ENCODE measurements at places on chromosomes 2 and 18. TPM values are rescaled to one million over a fixed set of nuclear protein-coding genes. Genes with fewer than 3 reads are reported as not detected.

MATN3 gene
- polyA plus RNA-seq, result 0.88 TPM

DSEL gene
- polyA plus RNA-seq, result 14.9 TPM

HOXD3 gene
- polyA plus RNA-seq, result 4.5 TPM

FER1L5 gene
- polyA plus RNA-seq, result 1.1 TPM

DSG4 gene
- not detected for polyA plus RNA-seq

CTIF gene
- 43.6 TPM for polyA plus RNA-seq

CERKL gene
- polyA plus RNA-seq, result 11.2 TPM

UGT1A8 gene
- polyA plus RNA-seq, result not detected

RAB27B gene
- 1.9 TPM for polyA plus RNA-seq

GRCh38 chr2:64141674-64142405, 2.4 kb downstream of the PELI1 start:
- DNase-seq, result peak; percentile 63

DNA sequence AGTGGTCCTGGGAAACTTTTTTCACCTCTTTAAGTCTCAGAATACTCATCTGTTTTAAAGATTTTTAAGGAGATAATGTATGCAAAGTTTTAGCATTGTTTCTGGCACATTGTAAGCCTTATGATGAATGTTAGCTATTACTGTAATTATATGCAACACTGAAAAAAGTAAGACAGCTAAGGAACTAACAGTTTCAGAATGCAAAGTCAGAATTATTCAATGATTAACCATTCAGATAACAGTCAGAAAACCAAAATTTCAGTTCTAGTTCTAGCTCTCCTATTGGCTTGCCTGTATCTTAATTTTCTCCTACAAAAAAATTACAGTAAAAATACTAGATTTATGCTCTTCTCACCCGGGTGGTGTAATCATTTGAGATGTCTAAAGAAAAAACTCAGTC, 101.1 kb downstream of the SLC4A10 start:
- DNase-seq, result no peak

- peak; percentile 32 for DNase-seq
Observed at GRCh38 chr2:164538240-164538866, 82.9 kb downstream of the GRB14 start.

DNA sequence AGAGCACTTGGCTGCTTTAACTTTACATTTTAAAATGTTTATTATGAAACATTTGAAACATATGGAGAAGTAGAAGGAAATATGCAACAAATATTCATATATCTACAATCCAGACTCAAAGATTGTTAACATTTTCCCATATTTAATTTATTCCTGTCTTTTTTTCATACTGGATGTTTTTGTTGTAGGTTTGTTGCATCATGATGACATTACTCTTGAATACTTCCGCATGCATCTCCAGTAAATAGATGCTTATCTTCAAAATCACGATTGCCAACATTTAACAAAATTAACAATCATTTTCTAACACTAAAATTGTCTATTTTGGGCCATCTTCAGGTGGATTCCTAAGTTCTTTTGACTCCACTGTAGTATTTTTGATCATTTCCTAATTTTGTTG, 21.1 kb upstream of the IL18RAP start:
- no peak for DNase-seq

DNA sequence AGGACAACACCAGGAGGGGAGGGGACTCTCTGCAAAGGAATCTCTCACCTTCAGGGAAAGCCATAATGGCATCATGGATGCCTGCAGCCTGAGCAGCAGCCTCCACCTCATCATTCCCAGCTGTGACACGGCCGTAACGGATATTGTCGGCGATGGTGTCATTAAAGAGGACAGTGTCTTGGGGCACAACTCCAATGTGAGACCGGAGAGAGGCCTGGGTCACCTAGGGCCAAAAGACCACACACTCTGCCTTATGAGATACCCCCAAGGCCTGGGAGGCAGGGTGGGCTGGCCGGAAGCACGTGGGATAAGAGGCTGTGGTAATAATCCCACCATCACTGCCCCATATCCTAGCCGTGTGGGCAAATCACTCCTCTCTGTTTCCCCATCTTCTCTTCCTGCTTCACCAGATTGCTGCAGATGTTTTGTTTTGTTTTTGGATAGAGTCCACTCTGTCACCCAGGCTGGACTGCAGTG, 4.3 kb downstream of the ZFAND2B start:
- DNase-seq, result no peak

DNA sequence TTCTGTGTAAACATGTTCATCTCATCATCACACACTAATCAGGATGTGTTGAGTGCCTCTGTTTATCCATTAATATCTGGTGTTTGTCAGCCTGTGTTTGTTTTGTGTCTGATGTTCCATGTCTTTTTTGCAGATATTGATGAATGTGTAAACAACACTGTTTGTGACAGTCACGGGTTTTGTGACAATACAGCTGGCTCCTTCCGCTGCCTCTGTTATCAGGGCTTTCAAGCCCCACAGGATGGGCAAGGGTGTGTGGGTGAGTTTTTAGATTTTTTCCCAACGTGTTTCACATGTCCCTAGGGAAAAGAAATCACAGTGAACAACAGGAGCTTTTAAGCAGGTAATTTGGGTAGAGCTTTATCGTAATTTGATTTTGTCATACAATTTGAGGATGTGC, 133.7 kb upstream of the RASGRP3 start:
- DNase-seq, result no peak

- DNase-seq, result no peak
Observed at GRCh38 chr2:112244854-112245253, 10.0 kb downstream of the ZC3H8 start.

DNA sequence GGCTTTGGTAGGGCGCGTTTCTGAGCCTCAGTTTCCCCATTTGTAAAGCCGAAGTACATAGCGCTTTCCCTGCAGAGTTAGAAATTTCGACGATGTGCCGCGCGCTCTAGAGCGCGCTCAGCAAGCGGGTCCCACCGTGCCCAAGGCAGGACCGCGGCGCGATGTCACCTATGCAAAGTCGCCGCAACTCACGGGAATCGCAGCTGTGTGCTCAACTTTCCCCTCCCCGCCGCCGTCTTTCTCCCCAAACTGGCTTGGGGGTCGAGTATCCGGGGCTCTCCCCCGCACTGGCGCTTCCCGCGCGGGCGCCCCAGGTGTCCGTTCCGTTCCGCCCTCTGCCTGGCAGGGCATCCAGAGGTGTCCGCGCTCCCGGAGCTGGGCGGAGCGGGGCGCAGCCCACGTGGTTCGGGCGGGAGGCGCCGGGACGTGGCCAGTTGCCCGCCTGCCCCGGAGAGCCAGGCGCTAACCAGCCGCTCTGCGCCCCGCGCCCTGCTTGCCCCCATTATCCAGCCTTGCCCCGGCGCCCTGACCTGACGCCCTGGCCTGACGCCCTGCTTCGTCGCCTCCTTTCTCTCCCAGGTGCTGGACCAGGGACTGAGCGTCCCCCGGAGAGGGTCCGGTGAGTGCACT, at the start of gene MLPH:
TSS of gene MLPH (plus strand) at position 433 of the 630 bp plus-strand sequence. CDS start 6,176 bp downstream, outside the sequence.
- peak; percentile 41 for DNase-seq

GRCh38 chr2:196208915-196209314, 37.5 kb upstream of the STK17B start:
- no peak for DNase-seq

GRCh38 chr2:6506859-6507258, 358.8 kb downstream of the CMPK2 start:
- no peak for DNase-seq

DNA sequence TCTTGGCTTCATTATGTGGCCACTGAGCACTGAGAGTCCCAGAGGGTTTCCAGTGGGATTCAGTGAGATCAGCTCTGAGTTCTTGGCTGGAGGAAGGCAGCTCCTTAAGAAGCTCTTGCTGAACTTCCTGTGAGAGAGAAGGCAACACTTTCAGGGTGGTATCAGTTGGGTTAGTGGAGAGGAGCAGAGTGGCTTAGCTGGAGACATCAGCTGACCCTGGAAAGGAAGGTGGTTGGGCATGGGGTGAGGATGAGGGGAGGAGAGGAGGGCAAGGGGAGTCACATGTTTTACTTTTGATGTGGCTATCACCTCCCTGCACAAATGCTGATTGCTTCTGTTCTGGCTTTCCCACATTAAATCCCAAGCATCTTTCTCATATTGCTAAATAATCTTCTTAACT, 95.1 kb downstream of the ACOXL start:
- DNase-seq, result no peak

GRCh38 chr2:203070701-203071100, 56.0 kb downstream of the NBEAL1 start:
- DNase-seq, result no peak

DNA sequence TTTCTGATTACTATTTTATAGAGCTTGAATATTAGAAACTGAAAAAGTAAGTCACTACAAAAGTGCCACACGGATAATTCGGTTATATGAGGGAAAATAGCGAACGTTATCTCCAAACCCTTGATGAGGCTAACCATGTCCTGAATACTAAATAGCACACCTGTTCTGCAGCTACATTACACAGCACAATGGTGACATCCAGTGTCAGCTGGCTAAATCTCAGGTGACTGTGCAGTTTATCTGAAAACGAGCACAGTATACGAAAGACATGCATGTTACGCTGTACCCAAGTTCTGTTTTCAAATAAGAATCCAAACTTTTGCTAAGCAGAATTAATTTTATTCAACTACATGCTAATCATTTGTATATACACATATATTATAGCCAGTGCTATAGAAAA, 9.0 kb downstream of the CCDC68 start:
- no peak for DNase-seq

GRCh38 chr2:69013840-69014821, 1.2 kb downstream of the ANTXR1 start:
- DNase-seq, result peak; percentile 60

GRCh38 chr18:79608069-79608468, 71.5 kb upstream of the CTDP1 start:
- no peak for DNase-seq

GRCh38 chr2:235418918-235419317, 74.9 kb upstream of the AGAP1 start:
- no peak for DNase-seq

DNA sequence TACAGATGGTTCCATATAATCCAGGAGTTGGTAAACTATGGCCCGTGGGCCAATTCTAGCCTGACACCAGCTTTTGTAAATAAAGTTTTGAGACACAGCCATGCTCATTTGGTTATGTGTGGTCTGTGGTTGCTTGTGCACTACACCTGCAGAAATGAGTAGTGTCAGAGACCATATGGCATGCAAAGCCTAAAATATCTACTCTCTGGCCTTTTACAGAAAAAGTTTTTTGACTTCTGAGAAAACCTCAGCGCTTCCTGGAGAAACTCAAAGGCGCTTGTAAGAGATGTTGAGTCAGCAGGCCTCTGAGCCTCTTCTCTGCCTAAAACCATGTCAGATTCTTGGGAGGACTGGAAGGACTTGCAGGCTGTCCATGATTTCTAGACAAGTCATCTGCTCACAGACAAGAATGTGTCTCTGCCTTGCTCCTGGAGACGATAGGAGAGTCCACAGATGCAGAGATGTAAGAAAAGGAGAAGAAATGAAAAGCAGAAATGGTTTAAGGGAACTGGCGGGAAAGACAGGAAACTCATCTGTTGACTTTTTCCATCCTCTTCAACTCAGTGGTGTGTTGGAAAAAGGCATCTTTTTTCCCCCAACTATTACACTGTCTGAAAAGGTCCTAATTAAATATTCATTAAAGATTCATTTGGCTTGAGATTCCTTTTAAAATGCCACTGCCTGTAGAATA, 5.2 kb downstream of the TTC39C start:
- DNase-seq, result no peak

GRCh38 chr2:96754317-96754716, 6.4 kb upstream of the CNNM4 start:
- DNase-seq, result no peak

- no peak for DNase-seq
Observed at GRCh38 chr2:112644155-112644932, 1.4 kb upstream of the SLC20A1 start.

DNA sequence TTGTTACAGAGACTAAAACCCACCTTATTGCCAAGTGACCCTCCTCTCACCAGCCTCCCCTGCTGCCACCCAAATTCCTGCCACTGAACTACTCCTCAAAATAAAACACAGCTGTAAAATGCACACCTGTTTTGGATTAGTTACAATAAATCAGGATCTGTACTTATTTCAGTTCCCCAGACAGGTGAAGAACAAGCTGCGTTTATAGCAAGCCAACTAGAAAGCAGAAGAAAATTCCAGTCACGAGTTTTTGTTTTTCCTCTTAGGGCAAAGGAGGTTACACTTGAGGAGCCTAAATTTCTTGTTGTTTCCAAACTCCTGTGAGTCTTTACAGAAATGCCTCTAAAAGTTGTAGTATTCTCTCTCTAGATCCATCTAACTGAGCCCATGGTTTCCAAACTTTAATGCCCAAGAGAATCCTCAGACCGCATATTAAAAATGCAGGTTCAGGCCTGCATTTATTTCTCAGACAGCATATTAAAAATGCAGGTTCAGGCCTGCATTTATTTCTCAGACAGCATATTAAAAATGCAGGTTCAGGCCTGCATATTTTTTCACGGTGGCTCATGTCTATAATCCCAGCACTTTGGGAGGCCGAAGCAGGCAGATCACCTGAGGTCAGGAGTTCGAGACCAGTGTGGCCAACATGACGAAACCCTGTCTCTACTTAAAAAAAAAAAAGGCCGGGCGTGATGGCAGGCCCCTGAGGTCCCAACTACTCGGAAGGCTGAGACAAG, 62.2 kb downstream of the ALPK2 start:
- peak; percentile 51 for DNase-seq

GRCh38 chr18:78751664-78752063, 228.0 kb upstream of the SALL3 start:
- no peak for DNase-seq

DNA sequence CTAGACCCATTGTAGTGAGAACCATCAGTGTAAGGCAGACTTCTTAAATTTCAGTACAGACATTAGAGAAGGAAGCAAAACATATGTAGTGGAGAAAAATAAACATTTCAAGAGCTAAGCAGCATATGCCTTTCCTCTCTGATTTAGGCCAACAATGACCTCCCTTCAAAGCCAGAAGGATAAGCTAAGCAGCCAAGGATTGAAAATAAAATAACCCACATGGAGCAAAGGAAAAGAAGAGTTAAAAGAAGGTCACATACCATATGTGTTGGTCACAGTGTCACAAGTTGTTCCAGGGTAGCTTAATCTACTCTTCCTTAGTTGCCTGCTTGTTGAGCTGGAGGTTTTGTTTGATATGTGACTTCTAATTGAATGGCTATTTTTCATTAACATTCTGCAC, 15.6 kb upstream of the LAMA1 start:
- DNase-seq, result no peak
